ENCODE measurements at places on chromosomes 4 and X.
A peak's percentile ranks its signal among the peaks of the same experiment; 100 is the strongest.

GRCh38 chr4:70183168-70183939 lies 12.2 kb upstream of the ODAM start:
- DNase-seq = peak; percentile 61

DNA sequence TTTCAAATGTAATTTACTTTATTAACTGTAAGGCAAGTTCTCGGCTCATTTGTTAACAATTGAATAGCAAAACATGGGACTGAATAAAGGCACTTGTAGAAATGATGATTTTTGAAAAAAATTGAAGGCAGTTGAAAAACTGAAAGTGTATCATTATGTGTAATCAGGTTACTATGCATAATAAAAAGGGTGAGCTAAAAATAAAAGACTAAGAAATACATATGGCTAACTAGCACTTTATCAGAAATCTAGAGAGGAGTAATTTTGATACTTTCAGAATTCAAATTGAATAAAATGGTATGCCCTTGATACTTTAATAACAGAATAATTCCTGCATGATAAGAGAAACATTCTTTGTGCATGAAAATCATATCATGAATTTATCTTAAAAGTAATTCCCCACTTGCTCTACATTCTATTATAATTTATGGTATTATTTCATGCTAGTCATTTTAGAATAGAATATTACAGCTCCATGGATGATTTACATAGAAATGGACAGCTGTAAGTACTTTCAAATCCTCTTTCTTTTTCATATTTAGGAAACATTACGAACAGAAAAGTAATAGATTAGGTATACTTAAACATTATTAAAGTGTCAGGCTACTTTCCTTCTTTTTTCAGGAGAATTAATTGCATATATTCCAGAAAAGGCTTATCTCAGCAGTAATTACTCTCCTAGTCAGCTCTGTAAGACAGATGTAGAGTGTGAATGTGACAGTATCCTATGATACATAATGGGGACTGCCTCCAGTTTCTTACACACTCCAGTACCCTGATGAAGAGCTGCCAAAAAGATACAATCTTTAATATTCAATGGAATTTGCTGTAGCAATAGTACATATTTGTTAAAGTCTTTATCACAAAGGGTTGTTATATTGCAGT lies 697.3 kb downstream of the CCSER1 start:
- no peak for DNase-seq

DNA sequence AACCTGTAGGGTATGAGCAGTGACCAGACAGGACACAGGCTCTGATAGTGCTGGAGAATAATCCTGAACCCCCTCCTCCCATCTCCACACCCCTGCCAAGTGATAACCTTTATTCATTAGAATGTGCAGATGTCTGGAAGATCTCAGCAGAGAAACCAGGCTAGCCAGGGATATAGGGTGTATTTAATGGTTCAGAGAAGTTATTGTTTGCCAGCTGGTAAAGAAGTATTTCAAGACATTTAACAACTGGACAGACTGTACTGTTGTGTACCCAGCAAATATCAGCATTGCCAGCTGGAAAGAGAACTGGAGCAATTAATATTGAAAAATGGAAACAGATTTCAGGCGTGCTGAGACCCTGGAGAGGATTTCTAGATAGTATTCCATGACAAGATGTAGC lies 94.5 kb downstream of the RASGEF1B start:
- no peak for DNase-seq

DNA sequence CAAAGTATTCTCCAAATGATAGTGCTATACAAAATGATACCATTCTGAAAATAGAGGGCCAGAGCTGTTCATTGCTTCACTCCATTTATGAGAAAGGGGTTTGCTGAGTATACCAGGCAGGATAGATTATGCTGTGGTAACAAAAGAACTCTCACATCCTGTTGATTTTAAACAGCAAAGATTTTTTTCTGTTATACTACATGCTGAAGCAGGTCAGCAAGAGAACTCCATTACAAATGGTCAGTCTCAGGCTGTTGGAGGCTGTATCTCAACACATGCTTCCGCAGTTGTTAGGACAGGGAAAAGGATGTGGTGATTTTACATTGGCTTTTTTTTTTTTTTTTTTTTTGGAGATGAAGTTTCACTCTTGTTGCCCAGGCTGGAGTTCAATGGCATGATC lies 13.7 kb upstream of the KLHL5 start:
- no peak for DNase-seq

- no peak for DNase-seq
These were observed 67.4 kb upstream of the ARHGAP36 start for GRCh38 chrX:130990723-130991122.

GRCh38 chrX:136147315-136147901 lies at the start of gene FHL1:
Gene FHL1, plus strand, starts transcription at chrX:136147533.
- no peak for DNase-seq

DNA sequence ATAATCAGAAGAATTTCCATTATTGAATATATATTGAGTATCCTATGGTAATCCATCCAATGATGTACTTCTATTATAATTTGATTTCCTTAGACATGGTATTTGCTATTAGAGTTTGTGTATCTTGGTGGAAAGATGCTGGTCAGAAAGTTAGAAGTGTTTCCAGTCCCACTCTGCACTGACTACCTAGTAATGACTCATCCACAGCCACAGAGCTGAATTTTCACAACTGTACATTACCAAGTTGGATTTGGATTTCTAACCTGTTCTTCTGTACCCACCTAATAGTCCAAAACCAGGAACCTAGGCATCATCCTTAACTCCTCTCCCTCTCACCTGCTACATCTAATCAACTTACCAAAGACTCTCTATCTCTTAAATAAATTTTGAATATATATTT lies 145.4 kb downstream of the REELD1 start:
- no peak for DNase-seq

DNA sequence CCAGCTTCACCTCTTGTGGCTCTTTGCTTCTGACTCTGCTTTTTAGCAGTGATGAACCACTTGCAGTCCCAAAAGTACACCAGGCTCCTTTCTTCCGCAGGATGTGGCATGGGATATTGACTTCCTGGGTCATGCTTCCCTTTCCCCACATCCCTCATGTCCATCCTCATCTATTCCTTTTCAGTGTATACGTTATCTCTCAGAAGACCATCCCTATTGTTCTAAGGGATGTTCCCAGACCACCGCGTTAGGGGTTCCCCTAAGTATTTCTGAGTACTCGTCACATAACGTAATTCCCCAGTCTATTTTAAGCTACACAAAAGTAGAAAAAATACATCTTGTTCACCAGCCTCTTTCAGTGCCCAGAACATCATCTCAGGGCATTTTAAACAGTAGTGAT lies 71.1 kb upstream of the NLGN4X start:
- DNase-seq = no peak

GRCh38 chr4:180207921-180208320 lies 2035.3 kb upstream of the TENM3 start:
- DNase-seq = no peak

DNA sequence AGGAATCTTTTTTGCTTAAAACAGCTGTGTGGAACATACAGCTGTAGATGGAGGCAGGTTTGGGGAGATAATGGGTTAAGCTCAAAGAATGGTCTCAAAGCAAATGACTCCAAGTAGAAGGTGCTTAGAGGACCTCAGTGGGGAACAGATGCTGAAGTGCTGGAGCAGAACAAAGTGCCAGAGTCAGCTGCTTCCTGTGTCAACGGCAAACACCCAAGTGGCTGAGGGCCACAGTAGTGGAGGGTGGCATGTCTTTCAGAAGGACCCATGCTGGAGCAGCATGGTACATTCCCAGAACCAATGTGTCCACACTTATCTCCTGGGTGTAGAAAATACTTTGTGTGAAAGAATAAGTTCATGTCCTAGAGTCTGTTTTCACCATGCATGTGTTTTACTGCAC lies 197.5 kb downstream of the CCNG2 start:
- no peak for DNase-seq

DNA sequence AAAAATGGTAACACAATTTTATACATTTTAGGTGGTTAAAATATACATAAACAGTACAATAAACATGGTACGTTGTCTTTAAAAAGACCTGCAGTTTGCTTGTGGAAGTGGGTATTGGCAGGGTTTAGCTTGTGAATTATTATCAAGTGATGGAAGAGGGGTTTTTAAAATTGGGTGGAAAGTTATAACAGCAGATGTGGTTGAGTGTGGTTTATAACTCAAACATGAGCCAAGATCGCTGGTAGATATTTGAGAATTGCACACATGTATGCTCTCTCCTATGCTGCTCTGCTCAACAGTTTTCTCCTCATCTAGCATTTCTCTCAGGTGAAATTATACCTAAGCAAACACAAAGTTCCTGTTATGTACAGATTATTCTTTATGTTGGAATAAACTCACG lies 14.0 kb downstream of the EPGN start:
- DNase-seq = no peak

DNA sequence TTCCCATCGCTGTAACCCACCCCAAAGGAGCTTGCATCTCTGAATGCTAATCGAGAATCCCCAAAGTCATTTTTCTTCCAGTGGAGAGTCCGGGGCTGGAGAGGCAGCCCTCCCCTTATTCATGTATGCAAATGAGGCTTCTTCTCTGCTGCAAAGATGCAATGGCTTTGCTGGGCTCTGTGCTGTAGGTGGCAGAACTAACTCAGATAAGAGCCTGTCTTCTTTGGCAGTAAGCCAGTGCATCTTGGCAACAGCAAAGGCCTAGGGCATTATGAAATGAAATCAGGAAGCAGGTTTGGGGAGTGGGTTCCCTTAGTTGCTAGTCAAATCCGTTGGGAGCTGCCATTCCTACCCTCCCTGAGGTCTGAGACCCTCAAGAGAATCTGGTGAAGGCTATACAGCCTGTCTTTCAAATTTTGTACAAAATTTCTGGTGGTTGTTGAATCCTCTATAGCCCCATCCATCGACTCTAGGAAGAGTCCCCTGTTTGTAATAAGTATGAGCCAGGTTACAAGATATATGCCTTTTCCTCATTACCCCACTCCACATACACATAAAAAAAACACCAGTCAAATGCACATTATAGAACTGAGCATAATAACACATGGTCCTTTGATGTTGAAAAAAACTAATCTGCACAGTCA lies 290.6 kb upstream of the TAPT1 start:
- DNase-seq = peak; percentile 1

GRCh38 chrX:17039826-17040225 lies 93.4 kb downstream of the REPS2 start:
- DNase-seq = no peak

GRCh38 chrX:68631336-68631735 lies 16.1 kb upstream of the STARD8 start:
- no peak for DNase-seq

- DNase-seq = no peak
These were observed 105.0 kb downstream of the MFAP3L start for GRCh38 chr4:169921237-169921636.

DNA sequence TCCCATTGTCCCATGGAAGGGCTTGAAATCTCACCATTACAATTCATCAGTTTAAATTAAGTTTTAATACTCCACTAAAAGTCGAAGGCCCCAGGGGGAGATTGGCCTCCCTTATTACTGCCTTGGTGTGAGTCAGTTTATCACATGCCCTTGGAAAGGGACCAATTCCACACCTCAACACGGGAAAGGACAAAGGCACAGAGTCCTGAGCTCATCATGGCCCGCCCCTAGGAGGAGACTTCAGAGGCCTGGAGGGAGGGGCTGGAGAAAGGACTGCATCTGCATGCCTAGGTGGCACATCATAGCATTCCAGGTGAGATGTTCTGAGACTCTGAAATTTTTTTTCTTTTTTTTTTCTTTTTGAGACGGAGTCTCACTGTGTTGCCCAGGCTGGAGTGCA lies 2.8 kb upstream of the SEL1L3 start:
- peak; percentile 92 for DNase-seq

DNA sequence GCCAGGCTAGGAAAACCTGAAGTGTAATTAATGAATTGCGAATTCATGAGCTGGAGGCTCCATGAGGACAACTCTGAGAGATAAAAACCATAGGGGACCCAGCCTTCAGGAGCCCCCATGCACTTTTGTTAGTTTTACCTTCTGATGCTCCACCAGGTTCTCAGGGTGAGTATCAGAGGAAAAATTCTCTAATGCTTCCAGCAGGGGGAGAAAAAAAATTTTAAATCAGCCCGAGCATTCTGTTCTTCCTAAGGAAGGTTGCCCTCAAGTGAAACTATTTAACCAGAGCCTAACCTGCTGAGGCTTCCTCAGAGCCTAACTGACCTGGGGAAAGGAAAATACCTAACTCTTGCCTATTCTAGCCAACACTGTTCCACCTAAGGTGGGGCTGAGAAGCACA lies 552.6 kb downstream of the PPARGC1A start:
- no peak for DNase-seq

DNA sequence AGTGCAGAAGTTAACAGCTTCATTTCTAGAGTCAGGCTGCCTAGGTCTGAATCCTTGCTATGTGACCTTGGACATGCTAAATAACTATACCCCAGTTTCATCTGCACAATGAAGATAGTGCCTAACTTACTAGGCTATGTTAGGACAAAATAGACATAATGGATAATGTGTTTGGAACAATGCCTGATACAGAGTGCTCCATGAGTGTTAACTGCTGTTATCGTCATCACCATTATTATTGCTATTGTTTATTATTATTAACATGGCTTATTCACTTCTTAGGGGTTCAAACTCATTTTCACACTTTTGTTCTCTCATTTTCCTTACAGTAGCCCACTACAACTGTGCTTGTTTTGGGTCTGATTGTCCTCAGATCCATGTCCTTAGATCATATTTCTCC lies 467.7 kb downstream of the SH2D1A start:
- no peak for DNase-seq

DNA sequence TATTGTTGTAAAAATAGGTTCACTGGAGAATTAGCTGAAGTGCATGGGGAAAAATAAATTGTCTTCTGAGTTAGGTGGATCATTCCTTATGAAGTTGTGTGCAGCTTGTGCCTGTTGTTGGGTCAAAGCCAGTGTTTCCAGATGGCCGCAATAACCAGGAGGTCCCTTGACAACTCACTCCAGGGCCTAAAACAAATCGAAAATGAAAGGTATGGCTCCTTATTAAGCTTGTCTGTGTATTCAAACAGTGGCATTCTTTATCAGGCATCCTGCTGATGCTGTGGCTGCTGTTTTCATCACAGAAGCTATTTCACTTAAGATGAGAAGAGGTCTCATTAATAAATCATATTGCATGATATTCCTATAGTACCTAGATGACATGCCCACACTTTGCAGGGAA lies 80.2 kb downstream of the GRIA2 start:
- DNase-seq = no peak

- no peak for DNase-seq
These were observed 291.2 kb downstream of the TEX13A start for GRCh38 chrX:104929324-104929723.

DNA sequence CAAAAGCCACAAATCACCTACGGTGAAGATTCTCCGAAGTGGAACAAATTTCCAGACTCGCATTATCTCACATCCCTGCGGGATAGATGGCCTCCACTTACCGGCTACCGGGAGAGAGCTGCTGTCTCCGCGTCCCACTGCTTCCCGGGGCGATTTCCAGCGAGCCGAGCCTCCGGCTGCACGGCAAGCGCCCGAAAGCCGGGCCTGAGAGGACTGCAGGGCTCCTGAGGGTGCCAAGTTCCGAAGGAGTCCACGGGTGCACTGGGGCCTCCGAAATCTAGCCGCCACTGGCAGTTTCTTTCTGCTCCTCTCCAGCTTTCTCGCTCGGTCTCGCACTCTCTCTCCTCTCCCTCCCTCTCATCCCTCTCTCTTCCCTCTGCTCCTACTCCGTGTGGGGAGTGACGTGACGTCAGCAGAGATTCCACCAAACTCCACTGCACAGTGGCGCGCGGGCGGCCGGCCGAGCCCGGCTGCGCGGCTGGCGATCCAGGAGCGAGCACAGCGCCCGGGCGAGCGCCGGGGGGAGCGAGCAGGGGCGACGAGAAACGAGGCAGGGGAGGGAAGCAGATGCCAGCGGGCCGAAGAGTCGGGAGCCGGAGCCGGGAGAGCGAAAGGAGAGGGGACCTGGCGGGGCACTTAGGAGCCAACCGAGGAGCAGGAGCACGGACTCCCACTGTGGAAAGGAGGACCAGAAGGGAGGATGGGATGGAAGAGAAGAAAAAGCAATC lies 14.0 kb upstream of the PITX2 start:
- no peak for DNase-seq
